ENCODE measurements at places on chromosomes 6 and 20. TPM values are rescaled to one million over a fixed set of nuclear protein-coding genes. Genes with fewer than 3 reads are reported as not detected.

- DNase-seq = peak; percentile 55
These were observed 927 bp downstream of the ASXL1 start for GRCh38 chr20:32358883-32359632.

DNA sequence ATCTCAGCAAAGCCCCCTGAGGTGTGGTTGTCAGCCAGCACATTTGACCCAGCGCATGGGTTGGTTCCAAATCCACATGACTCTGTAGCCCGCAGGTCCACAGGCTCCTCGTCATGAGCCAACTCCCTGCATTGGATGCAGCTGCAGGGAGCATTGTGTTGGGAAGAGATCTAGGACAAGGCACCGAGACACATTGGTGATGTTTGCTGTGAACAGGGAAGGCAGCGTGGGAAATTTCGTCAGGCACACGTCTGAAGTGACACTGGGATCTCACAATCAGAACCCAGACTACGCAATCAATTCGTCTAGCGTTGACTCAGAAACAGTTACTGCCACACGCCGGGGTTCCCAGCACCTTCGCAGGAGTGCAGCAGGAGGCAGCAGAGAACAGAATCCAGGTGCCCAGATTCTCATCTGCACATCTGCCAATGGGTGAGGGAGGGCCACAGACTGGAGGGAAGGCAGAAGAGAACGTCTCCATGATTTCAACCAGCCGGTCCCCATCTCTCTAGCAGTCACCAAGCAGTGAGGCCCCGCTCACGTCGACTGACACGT lies 177.0 kb downstream of the TTLL2 start:
- no peak for DNase-seq

- no peak for DNase-seq
These were observed 9.3 kb downstream of the SERAC1 start for GRCh38 chr6:158158748-158159147.

DNA sequence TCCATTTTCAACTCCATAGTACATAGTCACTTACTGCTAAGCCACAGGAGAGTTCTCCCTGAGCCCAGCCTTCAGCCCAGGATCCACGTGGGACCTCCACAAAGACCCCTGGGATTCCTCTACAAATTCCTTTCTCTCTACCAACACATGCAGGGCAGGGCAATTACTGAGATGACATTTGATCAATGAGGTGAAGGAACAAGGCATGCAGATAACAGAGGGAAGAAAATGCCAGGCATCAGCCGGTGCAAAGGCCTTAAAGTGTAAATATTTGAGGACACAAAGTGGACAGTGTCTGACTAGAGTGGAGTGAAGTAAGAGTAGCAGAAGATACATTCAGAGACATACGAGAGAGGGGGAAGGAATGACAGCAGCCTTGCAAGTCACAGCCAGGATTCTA lies 70.2 kb downstream of the HS3ST5 start:
- DNase-seq = no peak

DNA sequence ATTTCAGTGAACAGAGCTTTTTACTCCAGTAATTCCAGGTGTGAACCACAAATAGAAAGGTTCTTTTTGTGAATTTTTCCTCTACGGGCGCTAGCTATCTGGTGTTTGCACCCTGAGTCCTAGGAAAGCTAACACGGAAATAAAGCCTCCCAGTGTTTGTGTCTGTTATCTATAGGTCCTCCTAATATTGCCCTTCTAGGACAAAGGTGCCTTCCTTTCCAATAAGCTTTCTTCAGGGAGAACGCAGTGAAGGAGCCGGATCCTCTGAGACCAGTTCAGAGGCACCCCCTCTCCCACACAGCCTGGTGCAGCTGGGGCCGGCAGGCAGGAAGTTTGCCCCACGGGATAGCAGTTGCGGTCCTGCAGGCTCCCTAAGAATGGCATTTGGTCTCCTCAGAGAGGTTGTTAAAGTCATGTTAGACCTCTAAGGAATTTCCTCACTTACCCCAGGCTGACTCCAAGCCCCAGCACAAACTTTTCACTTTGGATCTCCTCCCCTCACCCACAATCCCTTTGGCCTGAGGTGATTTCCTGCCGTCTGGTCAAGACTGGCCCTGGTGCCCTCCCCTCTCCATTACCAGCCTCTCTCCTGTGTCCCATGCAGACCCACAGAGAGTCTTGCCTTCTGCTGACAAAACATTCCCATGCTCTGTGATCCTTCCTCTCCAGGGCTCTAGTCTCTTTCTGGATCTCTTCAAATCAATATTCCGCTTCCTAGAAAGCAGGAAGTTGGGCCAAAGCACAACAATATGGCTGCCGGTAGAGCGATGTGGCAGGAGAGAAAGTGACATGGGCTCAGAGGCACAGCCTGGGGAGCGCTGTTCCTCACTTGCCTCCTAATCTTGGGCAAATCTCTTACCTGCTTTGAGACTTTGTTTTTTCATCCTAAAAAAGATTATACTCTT lies 126.0 kb downstream of the MOXD1 start:
- no peak for DNase-seq

OR12D3 gene
- not detected for total RNA-seq

DNA sequence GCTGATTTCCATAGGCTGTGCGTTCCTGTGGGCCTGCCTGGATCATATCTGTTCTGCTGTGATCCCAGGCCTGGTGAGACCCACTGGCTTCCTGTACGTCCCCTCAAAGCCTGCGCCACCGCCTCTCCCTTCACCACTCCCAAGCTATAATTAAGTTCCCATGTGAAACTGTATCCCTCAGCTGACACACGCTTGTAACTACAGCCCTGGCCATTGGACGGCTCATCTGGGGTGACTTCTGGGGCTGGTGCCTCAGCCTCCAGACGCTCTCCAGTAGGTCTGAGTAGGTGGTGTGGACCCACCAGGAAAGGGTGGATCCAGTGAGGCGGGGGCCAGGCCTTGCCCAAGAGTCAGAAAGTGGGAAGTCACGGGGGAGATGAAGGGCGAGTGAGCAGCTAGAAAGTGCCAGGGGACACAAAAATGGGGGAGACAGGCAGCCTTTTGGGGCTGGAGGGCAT lies 21.0 kb downstream of the PPARD start:
- DNase-seq = no peak
